ENCODE measurements at places on chromosomes 11 and 22.

DNA sequence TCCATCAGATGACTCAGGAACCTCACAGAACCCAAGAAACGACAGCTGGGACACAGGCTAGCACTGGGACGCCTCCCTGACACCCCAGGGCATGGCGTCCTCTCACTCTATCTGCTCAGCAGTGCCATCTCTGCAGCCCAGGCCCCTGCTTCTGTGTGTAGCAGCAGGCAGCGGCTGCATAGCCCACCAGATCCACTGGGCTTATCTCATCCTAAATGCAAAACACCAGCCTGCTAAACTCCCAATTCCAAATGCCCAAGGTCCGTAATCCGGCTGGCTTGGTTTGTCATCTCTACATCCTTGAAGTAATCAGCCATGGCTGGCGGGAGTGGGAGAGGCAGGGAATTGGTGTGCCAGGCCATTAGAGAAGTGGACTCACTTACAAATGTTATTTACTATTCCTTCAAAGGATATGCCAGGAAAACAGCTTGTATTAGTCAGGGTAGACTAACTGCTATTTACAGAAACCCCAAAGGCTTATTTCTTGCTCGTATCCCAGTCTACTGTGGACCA, 30.7 kb downstream of the SPATA19 start:
- no peak for DNase-seq

DNA sequence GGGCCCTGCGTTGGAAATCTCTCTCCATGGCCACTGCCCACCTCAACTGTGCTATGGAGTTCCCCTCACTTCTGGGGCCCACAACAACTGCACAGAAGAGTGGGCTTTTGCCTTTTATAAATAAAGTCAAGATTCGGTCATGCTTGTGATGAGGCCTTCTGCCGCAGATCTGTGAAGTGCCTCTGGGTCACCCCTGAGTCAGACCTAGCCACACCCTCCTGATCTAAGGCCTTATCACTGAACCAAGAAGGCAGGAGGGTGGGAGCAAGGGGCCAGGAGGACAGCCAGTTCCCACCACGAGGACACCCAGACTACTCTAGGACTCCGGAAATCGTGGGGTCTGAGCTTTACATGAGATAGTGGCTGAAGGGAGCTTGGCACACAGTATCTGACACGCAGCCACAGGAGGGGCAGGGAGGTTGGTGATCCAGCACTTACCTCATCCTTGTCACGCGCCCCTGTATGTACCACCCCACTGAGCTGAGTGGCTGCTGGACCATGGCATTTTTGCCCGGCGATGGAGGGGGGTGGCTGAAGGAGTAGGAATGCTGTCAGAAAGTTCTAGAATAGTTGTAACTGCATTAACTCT, 115.7 kb downstream of the ABTB2 start:
- no peak for DNase-seq

DNA sequence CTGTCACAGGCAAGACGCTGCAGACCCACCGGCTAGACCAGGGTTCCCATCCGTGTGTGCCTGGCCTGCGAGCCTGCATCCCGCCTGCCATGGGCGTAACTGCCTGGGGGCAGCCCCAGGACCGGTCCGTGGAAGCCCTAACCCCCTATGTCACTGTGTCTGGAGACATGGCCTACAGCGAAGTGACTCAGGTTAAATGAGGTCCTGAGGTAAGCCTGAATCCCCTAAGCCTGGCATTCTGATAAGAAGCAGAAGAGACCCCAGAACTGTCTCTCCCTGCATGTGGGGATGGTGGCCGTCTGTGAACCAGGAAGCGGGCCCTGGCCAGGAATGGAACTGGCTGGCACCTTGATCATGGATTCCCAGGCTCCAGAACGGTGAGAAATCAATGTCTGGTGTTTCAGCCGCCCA, 570.1 kb downstream of the BRD1 start:
- DNase-seq, result no peak

GRCh38 chr11:35288817-35289541, 130.4 kb downstream of the SLC1A2 start:
- DNase-seq, result peak; percentile 15

DNA sequence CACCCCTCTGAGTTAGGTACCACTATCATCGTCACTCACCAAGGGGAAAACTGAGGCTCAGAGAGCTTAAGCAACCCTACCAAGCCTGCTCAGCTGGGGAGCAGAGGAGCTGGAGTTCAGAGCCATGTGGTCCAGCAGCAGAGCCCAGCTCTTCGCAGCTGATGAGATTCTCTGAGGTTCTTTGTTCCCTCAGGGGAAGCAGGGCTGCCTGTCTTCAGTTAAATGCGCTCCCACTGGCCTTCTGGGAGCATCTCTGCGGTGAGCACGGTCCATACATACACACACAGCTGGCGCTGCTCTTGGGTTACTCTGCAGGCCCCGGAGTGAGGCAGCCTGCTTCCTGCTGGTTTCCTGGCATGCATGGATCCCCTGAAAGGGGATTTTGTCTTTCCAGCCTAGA, 5.2 kb upstream of the PTGDR2 start:
- no peak for DNase-seq

- DNase-seq, result no peak
Measured at GRCh38 chr11:36009473-36009872, 65.6 kb downstream of the LDLRAD3 start.

DNA sequence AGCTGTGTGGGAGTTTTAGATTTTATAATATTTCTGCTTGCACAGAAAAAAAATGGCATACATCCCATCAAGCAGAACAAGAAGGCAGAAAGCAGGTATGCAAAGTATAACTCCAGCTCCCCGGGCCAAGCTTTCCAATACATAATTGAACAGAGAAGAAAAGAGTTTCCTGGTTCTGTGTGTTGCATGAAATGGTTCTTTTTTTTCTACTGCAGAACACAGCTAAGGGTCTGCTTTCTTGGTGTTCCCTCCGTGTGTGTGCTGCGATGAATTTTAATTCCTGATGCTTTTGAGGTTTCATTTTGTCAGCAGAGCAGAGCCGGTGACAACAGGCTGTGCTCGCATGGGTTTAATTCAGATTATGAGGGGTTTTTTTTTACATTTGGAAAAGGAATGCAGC, 70.7 kb upstream of the TTC12 start:
- no peak for DNase-seq

DNA sequence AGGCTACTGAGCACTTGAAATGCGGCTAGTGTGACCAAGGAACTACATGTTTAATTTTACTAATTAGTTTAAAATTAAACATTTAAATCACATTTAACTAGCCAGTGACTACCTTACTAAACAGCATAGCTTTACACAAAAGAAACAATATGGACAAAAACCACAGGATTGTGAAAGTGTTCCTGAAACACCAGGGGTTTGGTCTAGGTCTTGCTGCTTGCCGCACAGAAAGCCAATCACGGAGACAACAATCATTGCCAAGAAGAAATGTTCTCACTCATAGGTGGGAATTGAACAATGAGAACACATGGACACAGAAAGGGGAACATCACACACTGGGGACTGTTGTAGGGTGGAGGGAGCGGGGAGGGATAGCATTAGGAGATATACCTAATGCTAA, 309.5 kb downstream of the C11orf87 start:
- DNase-seq, result no peak

GRCh38 chr11:130439160-130439519, 9.3 kb upstream of the ADAMTS15 start:
- peak; percentile 38 for DNase-seq

- no peak for DNase-seq
Measured at GRCh38 chr11:26976389-26976788, 17.5 kb upstream of the FIBIN start.

DNA sequence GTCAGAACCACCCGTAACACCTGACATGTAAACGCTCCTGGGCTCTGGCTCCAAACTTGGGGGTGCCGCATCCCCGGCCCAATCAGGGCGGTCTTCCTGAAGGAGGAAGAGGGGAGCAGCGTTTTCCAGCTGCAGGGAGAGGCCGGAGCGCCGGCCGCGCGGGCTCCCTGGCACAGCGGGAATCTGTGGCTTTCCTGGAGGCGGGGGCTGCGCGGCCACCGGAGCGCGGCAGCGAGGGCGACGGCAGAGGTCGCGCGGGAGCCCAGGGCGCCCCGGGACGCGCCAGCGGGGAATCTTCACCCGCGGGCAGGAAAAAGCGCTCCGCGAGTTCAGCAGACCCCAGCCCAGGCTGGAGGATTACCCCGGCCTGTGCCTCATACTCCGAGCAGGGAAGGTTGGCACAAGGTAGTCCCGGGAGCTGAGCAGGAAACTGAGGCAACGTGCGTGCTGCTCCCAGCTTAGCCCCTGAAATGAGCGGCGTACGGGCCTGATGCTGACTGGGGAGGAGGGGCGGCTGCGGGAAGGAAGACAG, 600 bp upstream of the ESAM start:
- no peak for DNase-seq

GRCh38 chr11:116509551-116509950, 263.2 kb downstream of the BUD13 start:
- DNase-seq, result no peak

- DNase-seq, result no peak
Measured at GRCh38 chr11:85027346-85027745, 599.8 kb downstream of the DLG2 start.

DNA sequence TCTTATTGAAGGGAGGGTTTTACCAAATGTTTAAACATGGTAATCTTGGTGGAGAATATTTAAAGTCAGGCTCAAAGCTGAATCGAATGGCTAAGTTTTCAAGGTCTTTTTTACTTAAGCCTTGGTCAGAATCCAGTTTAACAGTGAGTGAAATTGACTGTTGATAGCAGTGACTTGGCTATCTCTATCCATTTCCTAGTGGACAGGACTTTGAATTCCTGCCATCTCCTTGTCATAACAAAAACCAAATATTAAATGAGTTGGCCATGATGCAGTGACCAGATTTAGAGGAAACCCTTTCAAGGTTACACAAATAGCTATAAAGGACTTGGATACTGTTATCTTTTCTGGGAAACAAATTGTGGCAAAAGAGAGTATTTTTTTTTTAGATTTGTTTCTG, 92.0 kb downstream of the JRKL start:
- DNase-seq, result no peak

GRCh38 chr22:39994566-39995392, at the start of gene FAM83F:
Gene FAM83F (plus strand): TSS chr22:39994954. CDS start chr22:39995043, 89 bp downstream.
- peak; percentile 56 for DNase-seq

- DNase-seq, result no peak
Measured at GRCh38 chr11:6968816-6969215, 42.6 kb downstream of the ZNF215 start.

DNA sequence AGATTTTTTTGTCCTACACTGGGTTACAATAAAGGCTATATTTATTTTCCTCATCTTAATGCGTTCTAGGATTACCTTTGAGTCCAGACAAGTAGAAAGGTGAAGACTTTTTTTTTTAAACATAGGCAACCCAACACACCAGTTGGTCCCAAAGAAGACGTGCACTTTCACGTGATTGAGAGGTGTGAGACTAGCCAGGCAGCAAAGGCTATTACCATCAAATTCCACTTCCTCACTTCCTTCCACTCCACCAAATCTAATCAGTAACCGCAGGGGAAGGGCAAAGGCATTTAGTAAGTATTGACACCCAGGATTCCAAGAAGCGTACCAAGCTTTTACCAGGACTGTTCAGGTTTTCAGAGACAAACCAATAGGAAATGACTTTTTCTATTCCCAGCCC, 109.3 kb downstream of the APIP start:
- DNase-seq, result no peak

- no peak for DNase-seq
Measured at GRCh38 chr11:58028687-58029411, 1.9 kb upstream of the OR6Q1 start.

GRCh38 chr11:36744375-36745168, 146.5 kb upstream of the RAG2 start:
- peak; percentile 85 for DNase-seq
